Glomerular endothelial cell (primary cell): ENCODE measurements at places on chromosomes 11 and 22.

DNA sequence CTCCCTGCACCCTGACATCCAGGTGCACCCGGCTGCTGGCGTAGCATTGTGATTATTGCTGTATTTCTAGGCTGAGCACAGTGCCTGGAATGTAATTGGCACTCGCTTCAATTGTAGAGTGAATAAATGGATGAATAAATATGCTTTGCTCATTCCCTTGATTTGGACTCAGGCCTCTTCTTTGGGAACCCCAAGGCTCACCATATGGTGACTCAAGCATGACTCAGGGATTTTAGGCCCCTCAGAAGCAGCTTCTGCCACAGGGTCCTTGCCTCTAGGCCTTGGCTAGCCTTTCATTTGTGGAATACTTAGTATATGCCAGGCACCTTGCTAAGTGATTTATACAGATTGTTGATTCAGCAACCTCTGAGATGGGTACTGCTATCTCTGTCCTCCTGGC is 78.9 kb downstream of the GRIK4 start:
- no peak for DNase-seq

GRCh38 chr22:47089796-47090460 is 327.5 kb downstream of the TBC1D22A start:
- DNase-seq: no peak

GRCh38 chr11:62514151-62514550 is 32.5 kb downstream of the AHNAK start:
- no peak for DNase-seq

GRCh38 chr11:78532991-78533390 is 41.7 kb downstream of the NARS2 start:
- no peak for DNase-seq

- no peak for DNase-seq
Measured at GRCh38 chr22:47251911-47252310, 489.5 kb downstream of the TBC1D22A start.

GRCh38 chr22:47627556-47628253 is 865.3 kb downstream of the TBC1D22A start:
- DNase-seq: no peak

DNA sequence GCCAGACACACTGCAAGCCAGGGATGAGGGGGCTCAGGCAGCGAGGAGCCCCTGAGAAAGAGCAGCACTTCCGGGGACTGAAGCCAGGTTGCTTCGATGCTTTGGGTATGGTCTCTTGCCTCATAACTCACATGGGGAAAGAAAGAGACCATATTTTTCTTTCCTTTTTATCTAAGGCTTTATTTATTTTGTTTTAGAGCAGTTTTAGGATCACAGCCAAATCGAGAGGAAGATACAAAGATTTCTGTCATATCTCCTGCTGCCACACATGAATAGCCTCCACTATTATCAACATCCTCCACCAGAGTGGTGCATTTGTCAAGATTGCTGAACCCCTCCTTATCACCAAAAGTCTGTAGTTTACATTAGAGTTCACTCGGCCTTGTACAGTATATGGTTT is 24.3 kb upstream of the ADSL start:
- DNase-seq: no peak

- DNase-seq: no peak
Measured at GRCh38 chr11:14253421-14253820, 105.6 kb downstream of the RRAS2 start.

DNA sequence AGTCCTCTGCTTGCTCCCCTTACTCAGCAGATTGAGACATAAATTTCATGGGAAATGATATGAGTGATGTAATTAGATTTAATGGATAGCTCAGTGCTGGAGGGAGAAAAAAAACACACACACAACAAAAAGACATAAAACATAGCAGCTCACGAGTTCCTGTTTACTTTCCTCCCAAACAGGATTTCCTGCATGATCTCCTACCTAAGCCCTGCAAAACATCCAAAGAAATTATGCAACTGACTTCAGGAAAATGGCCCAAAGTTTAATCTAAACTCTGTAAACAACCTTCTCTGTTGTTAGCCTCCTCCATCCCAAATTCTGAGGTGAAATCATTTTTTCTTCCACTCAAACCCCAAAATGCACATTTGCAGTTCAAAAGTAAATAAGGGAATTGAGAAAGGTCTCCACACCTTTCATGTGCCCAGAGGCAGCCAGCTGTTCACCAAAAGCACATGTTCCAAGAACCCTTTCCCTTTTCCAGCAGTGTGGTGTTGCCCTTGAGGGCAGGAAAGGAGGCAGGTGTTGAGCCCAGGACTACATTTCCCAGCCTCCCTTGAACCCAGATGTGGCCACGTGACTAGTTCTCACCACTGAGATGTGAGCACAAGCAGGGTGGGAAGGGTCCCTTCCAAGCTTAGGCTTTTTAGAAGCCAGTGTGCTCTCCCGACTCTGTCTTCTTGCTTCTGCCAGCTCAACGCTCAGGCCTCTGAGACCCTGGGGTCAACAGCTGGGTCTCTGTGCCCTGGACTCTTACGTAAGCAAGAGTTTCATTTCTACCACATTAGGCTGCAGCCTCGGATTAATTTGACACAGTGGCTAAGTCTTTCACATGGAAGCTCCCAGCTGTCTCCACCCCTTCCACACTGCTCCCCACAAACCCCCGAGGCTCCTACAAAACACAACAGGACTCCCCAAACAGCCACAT is 301.2 kb downstream of the CTTN start:
- no peak for DNase-seq

- no peak for DNase-seq
Measured at GRCh38 chr22:39470451-39471291, 13.9 kb downstream of the MGAT3 start.
